NCI-H526 (cell line): ENCODE measurements at places on chromosomes 4 and X.
A peak's percentile ranks its signal among the peaks of the same experiment; 100 is the strongest.

GRCh38 chr4:25211721-25212120, 22.1 kb upstream of the PI4K2B start:
- DNase-seq, result no peak

DNA sequence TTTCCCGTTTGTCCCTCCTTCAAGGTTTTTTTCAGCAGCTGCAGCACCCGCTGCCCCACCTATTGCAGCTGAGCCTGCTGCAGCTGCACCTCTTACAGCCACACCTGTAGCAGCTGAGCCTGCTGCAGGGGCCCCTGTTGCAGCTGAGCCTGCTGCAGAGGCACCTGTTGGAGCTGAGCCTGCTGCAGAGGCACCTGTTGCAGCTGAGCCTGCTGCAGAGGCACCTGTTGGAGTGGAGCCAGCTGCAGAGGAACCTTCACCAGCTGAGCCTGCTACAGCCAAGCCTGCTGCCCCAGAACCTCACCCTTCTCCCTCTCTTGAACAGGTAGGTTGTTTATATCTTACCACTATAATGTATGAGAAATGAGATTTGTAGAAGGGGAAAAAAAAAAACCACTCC, 4.5 kb downstream of the PRR27 start:
- DNase-seq, result no peak

GRCh38 chr4:145884775-145885174, 53.8 kb downstream of the ZNF827 start:
- DNase-seq, result no peak

DNA sequence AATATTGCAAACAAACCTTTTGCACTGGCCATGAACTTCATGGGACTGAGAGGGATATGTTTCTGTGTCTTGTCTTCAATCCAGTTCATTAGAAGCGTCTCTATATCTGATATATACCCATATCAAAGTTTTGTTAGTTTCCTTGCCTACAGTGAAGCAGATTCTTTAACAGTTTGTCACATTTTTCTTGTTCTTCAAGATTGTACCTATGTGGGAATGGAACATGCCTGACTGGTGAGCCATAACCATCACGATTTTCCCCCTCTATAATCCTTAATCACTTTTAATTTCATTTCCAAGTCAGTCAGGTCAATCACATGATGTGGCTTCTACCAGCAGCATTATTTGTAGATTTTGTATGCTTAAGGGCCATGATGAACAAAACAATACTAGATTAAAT, 197.1 kb upstream of the PDE5A start:
- no peak for DNase-seq

GRCh38 chrX:29787656-29788055, 427.7 kb upstream of the MAGEB2 start:
- no peak for DNase-seq

- no peak for DNase-seq
Observed at GRCh38 chrX:71252221-71252620, 1.7 kb downstream of the ZMYM3 start.

- peak; percentile 41 for DNase-seq
Observed at GRCh38 chr4:109803924-109804571, 2.2 kb upstream of the CFI start.

- DNase-seq, result peak; percentile 52
Observed at GRCh38 chr4:156971165-156971675, 379 bp downstream of the PDGFC start.

DNA sequence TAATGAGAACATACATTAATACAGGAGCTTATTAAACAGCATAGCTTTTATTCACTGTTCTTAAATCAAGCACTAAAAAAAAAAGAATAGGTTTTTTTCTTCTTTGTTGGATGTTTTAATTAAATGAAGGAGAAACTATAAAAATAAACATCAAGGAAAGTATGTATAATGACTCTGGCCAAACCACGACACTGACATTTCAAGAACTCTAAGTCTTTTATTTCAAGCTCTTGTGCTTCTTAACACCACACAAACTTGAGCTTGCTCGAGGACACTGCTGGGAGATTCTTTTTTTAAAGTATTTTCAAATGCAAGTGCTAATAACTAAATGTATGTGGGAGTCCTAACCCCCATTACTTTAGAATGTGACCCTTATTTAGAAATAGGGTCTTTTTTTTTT, 204.9 kb upstream of the PPARGC1A start:
- no peak for DNase-seq

DNA sequence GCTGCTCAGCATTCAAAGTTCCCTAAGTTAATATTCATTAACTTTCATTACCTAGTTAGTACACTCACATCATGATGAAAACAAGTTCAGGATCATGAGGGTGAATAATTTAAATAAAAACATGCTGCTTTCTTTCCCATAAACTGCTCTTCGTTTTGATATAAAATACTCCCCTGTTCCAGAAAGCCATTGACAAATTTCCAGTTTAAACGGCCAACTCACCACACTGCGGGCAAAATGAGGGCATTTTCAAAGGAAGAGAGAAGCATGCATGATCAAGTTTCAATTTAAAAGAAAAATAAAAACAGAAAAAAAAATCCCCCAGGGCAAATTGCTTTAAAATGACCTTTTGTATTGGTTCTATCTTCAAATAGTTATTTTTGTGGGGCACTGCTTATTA, 69.6 kb downstream of the EPHA5 start:
- no peak for DNase-seq

DNA sequence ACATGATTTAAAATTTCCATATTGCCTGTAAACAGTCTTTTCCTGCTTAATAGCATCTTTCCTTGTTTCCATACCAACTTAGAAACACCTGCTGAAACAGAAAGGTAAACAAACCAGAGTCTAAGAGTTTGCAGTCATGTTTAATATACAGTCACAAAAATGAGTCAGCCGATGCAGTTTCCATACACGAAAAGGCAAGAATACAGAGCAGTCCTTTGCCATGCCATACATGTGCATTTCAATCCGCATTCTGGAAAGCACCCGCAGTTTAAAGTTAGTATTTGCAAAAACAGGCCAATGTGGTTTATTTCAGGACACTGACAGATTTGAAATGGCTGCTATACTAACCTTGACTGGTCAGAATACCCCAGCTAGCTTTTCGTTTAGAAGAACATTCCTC, 32.1 kb downstream of the ASB5 start:
- DNase-seq, result peak; percentile 35

- DNase-seq, result no peak
Observed at GRCh38 chrX:154135458-154136229, 8.4 kb upstream of the OPN1LW start.

DNA sequence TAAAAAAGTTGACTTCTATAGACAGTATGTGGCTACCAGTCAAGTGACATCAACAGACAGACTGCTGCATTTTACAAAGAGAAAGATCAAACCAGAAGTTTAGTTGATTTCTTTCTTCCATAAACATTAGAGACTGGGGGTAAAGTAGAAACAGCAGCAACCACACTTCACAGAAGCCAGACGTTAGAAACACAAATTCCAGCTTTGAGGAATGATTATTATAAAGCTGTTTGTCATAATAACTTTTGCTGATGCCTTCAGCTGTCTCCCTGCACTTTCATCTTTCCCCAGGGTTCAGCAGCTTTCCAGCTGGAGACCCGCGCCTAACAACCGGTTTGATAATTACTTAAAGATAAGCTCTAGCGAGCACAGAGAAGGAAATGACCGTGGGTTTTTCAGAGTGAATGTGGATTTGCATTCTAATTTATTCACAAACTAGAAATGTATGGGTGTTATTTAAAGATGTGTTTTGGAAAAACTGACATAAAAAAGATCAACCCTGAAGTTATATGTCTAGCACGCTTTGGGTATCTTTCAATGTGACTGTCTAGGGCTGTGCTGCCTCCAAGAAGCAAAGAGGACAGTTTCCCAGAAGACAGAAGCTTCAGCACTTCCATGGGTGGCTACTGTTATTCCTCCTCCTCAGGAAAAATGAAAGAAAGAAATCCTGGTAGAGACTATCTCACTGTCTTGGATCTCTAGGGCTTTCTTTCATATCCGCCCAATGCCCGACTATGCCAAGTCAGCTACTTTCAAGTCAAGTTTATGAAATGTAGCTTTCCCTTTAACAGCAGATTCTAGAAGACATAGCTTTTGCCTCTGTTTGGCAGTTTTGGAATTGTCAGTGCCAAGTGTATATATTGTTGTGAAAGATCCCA, 15.0 kb upstream of the ENAM start:
- peak; percentile 75 for DNase-seq

DNA sequence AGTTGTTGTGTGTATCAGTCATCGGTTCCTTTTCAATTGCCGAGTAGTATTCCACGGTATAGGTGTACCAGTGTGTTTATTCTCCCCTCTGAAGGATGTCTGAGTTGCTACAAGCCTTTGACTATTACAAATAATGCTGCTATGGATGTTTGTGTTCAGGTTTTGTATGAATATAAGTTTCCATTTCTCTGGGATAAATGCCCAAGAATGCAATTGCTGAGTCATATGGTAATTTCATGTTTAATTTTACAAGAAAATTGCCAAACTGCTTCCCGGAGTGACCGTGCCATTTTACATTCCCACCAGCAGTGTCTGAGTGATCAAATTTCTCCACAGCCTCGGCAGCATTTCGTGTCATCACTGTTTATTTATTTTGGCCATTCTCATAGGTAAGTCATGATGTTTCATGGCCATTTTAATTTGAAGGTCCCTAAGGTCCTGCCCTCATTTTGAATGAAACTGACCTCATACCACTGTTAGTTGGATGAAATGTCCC, 73.9 kb downstream of the IRF2 start:
- no peak for DNase-seq
